ENCODE measurements at places on chromosomes 7 and 10.

GRCh38 chr10:127577376-127578258, 28.5 kb downstream of the NPS start:
- no peak for DNase-seq

DNA sequence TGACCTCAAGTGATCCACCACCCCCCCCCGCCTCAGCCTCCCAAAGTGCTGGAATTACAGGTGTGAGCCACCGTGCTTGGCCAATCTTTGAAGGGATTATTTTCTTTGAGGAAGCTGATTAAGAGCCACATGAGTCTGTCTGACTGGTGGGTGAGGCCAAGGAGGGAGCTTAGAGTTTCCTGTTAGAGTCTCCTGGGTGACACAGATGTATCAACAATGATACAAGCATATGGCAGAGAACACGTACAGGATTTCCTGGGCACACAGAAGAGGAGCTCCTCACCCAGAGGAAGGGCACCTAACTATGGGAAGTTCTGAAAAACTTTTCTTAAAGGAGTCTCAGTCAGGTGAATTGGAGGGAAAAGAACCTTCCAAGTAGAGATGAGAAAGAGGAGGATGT, 69.4 kb downstream of the GOLGA7B start:
- DNase-seq: no peak

DNA sequence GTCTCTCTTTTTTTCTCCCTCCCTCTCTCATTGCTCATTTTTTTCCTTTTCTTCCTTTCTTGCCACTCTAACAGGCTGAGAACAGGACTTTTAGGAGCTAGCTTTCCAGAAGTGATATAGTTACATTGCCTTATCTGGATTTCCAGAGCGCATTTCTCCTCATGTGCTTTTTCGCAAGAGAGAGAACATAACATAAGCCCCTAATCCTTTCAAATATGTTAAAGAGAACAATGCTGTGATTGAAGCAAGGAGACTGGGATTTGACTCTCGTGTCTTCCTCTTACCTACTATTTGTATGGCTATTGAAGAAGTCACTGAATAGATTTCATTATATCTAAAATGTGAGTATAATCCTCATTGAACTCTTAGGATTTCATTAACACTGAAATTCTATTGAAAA, 101.2 kb upstream of the PRPS1L1 start:
- DNase-seq: no peak

DNA sequence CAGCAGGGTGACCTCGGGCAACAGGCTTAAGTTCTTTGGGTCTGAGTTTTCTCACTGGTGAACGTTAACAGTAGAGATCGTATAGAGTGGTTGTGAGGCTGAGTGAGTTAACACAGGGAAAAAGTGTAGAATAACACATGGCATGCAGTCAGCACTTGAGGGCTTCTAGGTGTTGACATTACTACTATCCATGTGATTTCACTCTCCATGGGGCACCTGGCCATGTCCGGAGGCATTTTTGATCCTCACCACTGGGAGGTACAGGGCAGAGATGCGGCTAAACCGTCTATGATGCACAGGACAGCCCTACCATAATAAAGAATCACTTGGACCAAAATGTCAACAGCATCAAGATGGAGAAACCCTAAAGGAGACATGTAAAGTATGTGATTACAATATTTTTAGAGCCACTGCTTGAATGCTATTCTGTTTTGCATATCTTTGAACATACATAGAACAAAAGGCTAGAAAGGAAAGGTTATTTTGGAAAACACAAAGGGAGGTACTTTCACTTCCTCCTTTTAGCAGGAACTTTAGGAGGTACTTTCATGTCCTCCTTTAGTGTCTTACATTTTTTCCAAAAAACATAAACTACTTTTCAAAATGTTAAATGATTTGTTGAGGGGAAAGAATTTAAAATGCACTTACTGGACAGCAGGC, 44.3 kb downstream of the NOD1 start:
- no peak for DNase-seq

DNA sequence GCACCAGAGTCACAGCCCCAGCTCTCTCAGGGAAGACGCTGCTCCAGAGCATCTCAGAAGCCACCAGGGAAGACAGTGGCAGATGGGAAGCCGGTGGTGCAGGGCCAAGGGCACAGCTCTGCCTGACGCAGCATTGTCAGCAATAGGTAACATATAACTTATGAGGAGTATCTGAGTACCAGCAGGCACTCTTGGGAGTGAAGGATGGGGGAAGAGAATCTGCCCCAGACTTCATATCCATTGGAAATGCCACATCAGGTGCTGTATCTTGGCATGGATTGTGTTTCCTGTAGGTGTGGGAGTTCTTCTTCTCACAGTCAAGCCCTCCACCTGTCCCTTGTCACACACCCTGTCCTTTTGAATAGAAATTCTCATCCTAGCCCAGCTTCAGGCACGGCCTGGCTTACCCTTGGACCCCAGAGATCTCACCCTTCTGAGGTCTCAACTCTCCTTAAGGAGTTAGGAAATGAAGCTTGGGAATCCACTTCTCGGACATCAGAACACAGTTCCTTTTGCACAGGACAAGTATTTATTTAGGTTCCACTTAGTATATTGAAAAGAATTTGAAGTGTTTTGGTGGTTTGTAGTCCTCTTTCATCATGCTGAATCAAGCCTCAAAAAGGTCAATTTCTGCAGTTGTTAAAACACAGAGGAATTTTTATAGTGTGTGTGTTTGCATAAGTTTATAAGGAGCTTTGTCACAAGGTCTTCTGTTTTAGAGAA, 9.9 kb downstream of the EPDR1 start:
- DNase-seq: no peak

- no peak for DNase-seq
These were observed 18.3 kb downstream of the NOD1 start for GRCh38 chr7:30460246-30460633.

GRCh38 chr7:12493863-12494686, 76.4 kb upstream of the SCIN start:
- DNase-seq: no peak

GRCh38 chr7:102432442-102433218, 745 bp upstream of the ORAI2 start:
- no peak for DNase-seq
